CD4-positive, alpha-beta T cell treated with Interleukin-12 subunit alpha and Interleukin-12 subunit beta, for 1 hour (primary cell): ENCODE measurements at places on chromosomes 6 and 20.

GRCh38 chr6:79602859-79603258 lies 28.3 kb upstream of the SH3BGRL2 start:
- no peak for DNase-seq

GRCh38 chr6:107493158-107494057 lies 3.5 kb downstream of the SOBP start:
- DNase-seq, result no peak

DNA sequence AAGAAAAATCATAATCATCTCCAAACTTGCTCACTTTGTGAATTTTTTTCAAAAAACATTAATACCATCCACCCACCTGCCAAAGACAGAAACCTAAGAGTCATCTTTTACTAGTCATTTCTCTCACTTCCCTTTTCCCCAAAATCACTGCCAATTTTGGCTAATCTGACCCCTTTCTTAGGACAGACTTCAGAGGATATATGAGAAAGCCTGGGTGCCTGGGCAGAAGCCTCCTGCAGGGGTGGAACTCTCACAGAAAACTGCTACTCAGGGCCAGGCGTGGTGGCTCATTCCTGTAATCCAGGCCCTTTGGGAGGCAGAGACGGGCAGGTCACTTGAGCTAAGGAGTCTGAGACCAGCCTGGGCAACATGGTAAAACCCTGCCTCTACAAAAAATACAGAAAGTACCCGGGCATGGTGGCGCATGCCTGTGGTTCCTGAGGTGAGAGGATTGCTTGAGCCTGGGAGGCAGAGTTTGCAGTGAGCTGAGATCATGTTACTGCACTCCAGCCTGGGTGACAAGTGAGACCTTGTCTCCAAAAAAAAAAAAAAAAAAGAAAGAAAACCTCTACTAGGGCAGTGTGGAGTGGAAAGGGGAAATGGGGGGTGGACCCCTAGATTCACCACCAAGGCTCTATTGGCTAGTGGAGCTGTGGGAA lies 3.8 kb downstream of the DEK start:
- peak; percentile 15 for DNase-seq

DNA sequence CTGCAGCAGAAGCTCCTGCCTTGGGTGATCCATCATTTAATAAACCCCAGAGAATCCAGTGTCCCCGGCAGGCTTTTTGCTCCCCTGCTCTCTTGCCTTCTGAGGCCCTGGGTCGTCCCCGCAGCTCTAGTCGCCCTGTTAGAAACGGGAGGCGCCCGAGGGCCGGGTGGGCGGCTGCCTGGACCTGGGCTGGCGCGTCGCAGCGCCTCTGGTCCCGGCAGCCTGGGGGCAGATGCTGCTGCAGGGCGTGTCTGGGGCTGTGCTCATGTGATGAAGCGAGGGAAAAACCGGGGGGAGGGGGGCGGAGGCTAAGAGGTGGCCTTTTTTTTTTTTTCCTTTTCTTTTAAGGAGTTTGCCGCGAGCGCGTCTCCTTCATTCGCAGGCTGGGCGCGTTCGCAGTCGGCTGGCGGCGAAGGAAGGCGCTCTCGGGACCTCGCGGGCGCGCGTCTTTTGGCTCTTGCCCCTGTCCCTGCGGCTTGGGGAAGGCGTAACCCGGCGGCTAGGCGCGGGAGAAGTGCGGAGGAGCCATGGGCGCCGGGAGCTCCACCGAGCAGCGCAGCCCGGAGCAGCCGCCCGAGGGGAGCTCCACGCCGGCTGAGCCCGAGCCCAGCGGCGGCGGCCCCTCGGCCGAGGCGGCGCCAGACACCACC lies 394 bp downstream of the AKAP12 start:
- DNase-seq, result no peak

GRCh38 chr6:142297605-142297995 lies 4.2 kb upstream of the ADGRG6 start:
- DNase-seq, result no peak

DNA sequence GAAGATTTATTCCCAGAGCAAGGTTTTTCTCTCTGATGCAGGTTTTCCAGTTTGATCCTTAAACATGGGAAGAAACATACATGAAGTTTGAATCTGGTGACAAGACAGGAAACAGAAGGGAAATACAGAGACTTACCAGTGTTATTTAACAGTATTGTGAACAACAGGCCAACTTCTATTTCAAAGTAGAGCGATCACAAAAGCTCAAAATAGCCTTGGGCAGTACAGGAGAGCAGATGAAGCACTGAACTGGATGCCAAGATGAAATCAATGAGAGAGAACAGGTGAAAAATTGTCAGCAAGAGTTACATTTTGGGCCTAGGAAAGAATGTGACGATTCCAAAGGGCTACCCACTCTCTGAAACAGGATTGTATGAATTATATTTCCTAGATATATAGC lies 114.8 kb upstream of the PTPRK start:
- no peak for DNase-seq

- no peak for DNase-seq
Measured at GRCh38 chr6:157498817-157499216, 117.8 kb downstream of the ZDHHC14 start.

DNA sequence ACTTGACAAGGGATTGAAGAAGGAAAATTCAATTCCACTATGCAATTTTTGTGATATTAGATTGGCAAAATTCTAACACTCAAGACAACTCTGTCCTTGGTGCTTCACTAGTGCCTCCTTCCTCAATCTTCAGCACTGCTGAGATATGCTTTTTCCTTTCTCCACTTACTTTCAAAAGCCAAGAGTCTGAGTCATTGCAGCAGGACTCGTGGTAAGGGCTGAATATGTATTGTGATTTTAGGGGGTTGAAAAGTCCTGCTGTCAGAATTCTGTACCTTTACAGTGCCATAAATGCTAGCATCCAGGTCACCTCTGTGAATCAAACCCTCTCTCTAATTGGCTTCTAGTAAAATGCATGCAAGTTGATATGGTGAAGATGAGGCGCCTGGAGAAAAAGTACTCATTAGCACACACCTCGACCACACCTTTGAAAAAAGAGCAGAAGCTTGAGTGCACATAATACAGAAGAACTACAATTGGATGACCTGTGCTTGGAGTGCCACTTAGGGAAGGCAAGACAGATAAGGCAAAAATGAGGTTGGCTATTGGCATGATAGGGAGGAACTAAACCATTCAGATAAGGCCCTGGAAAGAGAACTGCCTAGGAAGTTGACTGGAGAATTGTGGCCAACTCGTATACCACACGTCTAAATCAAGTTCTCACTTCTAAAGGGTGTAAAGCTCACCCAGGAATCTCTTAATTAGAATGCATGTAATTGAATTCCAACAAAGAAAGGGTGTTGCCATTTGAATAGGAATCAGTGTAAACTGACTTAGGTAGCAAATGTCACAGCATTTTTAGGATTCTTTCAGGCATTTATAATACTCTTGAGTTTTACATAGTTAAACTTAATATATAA lies 43.6 kb upstream of the FAM83B start:
- DNase-seq, result no peak

GRCh38 chr6:41932378-41932777 lies 9.2 kb downstream of the CCND3 start:
- no peak for DNase-seq

DNA sequence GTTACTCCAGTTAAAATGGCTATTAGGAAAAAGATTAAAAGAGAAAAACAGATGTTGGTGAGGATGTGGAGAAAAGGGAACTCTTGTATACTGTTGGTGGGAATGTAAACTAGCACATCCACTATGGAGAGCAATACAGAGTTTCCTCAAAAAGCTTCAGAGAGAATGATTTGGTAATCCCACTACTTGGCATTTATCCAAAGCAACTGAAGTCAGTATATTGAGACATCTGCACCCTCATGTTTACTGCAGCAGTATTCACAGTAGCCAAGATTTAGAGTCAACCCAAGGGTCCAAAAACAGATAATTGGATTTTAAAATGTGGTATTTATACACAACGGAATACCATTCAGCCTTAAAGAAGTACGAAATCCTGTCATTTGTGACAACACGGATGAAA lies 469.5 kb downstream of the QKI start:
- DNase-seq, result no peak

DNA sequence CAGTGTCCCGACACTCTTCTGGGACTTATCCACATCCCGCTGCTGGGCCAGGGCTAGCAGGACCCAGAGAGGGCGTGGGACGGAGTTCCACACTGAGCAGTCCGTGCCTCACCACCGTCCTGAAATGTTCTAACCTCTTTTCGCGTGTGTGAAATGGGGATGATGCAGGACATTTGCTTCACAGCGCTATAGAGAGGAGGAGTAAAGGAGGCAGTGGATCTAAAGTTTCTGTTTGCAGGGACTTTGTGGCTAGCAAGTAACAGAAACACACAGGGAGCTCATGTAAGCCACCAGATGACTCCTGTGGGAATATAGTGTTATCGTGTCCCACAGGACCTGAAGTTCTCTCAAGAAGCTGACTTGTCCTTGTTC lies 634 bp downstream of the ITPA start:
- DNase-seq, result no peak

GRCh38 chr6:30687659-30688431 lies 1.4 kb upstream of the PPP1R18 start:
- no peak for DNase-seq

DNA sequence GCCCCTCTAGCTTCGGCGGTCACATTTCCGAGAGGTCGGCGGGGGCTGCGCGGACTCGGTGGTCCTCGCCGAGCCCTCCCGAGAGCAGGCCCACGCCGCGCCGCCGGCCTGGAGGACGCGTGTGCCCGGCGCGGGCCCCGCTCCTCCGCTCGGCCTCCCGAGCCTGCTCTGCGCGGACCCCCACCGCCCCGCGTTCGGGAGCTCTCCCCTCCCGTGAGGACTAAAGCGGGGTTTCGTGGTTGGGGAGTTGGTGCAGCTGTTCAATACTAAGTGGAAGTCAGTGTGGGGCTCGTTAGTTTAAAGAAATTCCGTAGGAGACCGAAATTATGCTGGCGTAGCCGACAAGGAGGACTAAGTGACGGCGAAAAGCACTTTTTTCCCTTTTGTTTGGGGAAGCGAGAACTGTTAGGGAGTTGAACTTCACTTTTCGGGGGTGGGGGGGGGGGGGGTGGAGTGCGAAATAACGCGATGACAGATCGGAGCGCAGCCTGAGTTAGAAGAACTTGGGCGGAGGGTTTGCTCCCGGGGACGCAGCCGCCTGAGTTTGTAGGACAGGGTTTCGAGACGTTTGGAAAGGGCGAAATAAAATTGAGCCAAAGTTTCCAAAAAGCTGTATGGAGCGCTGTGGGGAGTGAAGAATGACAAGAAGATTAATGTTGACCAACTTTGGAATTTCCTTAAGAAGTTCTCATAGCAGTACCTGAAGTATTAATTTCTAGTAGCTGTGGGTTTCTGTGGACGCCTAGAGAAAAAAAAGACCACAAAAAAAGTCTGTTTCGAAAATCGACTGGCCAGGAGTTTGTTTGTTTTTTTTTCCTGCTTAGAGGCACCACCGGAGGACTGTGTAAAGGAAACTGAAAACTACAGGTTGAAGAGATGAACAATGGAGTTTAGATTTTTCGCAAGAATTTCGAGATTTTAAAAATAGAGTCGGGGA lies 1.4 kb downstream of the QKI start:
- DNase-seq, result peak; percentile 49

- DNase-seq, result no peak
Measured at GRCh38 chr6:57421503-57421902, 104.1 kb downstream of the PRIM2 start.

DNA sequence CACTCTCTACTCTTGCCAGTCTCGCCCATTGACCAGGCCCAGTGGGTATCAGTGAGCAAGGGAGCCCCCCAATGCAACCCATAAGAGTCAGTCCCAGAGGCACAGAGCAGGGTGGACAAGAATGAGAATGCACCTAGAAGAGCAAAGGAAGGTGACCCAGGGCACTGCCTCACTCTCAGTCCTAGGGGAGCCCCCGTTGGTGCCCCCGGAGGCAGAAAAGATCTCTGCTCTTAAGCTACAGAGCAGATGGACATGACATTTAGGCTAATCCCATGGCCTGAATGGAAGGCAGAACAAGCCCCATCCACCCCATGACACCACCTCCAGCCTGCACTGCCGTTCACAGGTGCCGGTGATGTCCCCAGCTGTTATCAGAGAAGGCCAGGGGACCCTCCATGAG lies 50.7 kb upstream of the PLEKHG1 start:
- no peak for DNase-seq

DNA sequence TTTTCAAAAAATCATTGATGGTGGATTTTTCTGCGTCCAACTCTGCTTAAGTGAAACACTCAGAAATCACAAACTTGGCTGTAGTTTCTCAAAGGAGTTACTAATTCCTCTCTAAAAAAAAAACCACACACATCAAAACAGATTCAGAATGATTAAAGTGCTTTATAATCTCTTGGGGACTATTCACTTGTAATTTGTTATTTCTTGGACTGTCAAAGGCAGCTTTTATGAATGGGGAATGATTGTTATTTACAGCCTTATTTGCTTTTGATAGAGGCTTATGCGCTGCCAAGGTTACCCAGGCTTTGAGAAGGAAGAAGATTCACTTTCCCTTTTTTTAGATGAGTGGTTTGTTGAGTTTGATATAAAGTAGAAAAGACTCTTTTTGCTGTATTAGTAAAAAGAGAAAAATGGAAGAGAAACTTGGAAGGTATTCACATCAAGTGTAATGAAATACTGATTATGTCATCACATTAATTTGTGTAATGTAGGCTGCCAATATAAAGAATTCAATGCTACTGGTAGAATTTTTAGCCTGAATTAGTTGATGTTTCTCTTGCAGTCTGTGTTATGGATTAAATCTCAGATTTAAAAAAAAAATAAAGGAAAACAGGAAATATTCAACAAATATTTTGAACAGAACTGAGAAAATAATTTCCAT lies 381.0 kb upstream of the SASH1 start:
- DNase-seq, result no peak

- DNase-seq, result no peak
Measured at GRCh38 chr6:37060195-37060559, 54.7 kb downstream of the FGD2 start.

- no peak for DNase-seq
Measured at GRCh38 chr6:1940381-1940780, 305.0 kb downstream of the GMDS start.

DNA sequence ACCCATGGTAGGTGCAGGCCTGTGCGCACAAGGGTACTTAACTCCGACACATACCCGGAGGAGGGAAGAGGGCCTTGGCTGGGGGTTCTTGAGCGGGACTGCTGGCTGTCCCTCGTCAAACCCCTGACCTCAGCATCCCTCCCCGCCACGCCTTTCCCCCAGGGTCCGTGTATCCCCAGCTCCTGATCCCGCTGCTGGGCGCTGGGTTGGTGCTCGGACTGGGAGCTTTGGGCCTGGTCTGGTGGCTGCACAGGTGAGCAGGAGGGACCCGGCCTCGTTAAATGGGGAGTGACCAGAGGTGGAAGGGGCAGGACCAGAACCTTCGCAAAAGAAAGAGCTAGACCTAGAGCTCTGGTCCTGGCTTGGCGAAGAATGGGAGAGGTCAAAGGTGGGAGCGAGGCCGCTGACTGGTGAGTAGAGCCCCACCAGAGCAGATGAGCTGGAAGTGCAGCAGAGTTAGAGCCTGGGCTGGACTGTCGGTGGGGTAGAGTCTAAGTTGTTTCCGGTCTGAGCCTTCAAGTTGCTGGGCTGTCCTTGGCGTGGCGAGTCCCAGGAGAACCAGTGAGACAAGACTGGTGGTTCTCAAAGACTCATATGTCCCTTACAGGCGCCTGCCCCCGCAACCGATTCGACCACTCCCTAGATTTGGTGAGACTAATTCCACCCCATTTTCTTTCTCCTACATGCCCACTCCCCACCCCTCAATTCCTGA lies 963 bp downstream of the MPIG6B start:
- no peak for DNase-seq

- DNase-seq, result peak; percentile 72
Measured at GRCh38 chr6:41066867-41067304, 5.3 kb downstream of the OARD1 start.

GRCh38 chr20:11851646-11852045 lies 66.0 kb upstream of the BTBD3 start:
- DNase-seq, result no peak
